Putamen (tissue), 1 donor: ENCODE measurements at places on chromosomes 1 and 21.

DNA sequence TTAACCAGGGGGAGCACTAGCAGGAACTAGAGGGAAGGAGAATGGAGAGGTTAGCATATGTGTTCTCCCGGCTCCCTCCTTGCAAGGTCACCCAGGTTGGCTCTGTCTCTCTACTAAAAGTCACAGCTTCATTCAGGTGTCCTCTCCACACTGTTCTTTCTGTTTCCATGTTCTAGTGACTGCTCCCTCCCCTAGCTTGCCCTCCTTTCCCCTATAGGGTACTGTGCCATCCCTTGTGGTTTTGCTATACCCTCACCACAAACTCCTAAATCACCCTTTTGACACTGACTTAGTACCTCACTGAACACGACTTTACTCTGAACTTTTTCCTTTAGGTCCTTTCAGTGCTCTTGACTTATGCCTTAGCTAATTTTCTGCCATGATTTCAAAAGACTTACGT is 389.3 kb downstream of the ST6GALNAC3 start:
- no peak for DNase-seq

GRCh38 chr1:188594542-188595235 is 1765.9 kb downstream of the PLA2G4A start:
- no peak for DNase-seq

GRCh38 chr1:40141878-40142535 is 19.2 kb upstream of the RLF start:
- no peak for DNase-seq

- no peak for DNase-seq
Observed at GRCh38 chr21:17758683-17759082, 60.5 kb downstream of the C21orf91 start.

DNA sequence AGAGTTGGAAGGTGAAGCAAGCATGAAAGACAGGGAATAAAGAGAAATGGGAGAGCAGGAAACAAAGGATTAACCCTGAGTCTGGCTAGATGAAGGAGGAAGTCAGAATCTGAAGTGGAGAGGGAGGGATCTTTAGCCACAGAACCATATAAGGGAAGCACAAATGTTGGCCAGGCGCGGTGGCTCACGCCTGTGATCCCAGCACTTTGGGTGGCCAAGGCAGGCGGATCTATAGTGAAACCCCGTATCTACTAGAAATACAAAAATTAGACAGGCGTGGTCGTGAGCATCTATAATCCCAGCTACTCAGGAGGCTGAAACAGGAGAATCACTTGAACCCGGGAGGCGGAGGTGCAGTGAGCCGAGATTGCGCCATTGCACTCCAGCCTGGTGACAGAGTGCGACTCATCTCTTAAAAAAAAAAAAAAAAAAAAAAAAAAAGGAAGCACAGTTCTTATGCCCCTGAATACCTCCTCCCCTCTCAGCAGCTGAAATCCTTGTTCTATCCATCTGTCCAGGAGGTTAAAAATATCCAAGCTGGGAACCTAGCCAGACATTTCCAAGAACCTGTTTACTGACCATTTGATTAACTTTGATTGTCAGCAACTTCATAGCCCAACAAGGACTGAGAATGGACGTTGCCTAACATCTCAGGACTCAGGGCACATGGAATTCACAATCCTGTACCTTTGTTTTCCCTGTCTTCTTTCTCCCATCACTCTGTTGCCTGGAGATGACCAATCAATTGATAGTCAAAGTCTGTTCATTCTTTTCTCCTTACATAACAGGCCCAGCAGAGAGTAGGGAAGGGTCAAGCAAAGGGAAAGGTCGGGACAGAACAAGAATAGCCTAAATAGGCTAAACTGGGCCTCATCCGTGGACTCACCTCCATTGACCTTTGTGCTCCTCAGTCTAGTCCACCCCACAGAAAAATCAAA is 10.6 kb downstream of the TXNIP start:
- DNase-seq = no peak

GRCh38 chr1:206952171-206952570 is 5.9 kb upstream of the PIGR start:
- DNase-seq = no peak
